Central memory CD8-positive, alpha-beta T cell (primary cell): ENCODE measurements at places on chromosomes 11 and 22.

- peaks cover 66% of the 10 kb centered on the region for H3K27me3 ChIP-seq
- H3K36me3 ChIP-seq, result no peaks in the 10 kb centered on the region
- no peaks in the 10 kb centered on the region for H3K4me1 ChIP-seq
- H3K4me3 ChIP-seq, result no peak overlapping the region
- no peak overlapping the region for H3K27ac ChIP-seq
Observed at GRCh38 chr11:33848717-33849390, 43.0 kb downstream of the LMO2 start.

DNA sequence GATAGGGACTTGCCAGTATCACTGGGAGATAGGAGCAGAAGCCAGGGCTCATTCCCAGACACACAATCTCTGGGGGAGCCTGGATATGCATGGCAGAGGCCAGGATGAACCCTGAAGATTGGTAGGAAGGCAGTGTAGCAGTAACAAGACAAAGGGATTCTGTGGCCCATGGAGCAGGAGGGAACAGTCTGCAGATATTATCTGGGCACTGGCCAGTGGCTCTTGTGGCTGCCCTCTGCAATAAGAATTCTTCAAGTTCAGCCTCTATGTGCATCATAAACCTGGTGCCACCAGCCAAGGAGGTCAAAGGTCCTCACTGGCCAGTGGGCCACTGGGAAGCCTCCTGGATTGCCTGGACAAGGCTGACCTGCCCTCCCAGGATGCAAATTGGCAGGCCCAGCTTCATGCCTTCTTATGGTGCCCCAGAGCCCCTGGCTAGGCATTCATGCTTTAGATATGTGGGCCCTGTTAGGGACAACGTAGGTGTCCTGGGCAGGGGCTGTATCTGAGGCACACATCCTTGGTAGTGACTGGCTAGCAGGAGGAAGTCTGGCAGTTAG is 29.2 kb downstream of the KCNQ1OT1 start:
- DNase-seq, result no peak
- H3K4me3 ChIP-seq, result no peak overlapping the region
- no peaks in the 10 kb centered on the region for H3K4me1 ChIP-seq
- peak overlapping the region; percentile 16 for H3K27ac ChIP-seq

GRCh38 chr11:14578541-14578956 is 58.4 kb upstream of the PSMA1 start:
- H3K4me3 ChIP-seq, result peak overlapping the region; percentile 34
- no peaks in the 10 kb centered on the region for H3K27me3 ChIP-seq
- peak; percentile 81 for DNase-seq
- H3K36me3 ChIP-seq, result peaks cover 13% of the 10 kb centered on the region

- H3K27me3 ChIP-seq, result peaks cover 8% of the 10 kb centered on the region
- H3K36me3 ChIP-seq, result peaks cover 2% of the 10 kb centered on the region
- H3K4me1 ChIP-seq, result no peaks in the 10 kb centered on the region
- H3K4me3 ChIP-seq, result no peak overlapping the region
Observed at GRCh38 chr11:113417428-113417827, 29.8 kb downstream of the ANKK1 start.

- no peak for DNase-seq
- peaks cover 58% of the 10 kb centered on the region for H3K36me3 ChIP-seq
- peak overlapping the region; percentile 96 for H3K27ac ChIP-seq
- peak overlapping the region; percentile 93 for H3K4me3 ChIP-seq
Observed at GRCh38 chr11:8683115-8683807, 669 bp downstream of the RPL27A start.

DNA sequence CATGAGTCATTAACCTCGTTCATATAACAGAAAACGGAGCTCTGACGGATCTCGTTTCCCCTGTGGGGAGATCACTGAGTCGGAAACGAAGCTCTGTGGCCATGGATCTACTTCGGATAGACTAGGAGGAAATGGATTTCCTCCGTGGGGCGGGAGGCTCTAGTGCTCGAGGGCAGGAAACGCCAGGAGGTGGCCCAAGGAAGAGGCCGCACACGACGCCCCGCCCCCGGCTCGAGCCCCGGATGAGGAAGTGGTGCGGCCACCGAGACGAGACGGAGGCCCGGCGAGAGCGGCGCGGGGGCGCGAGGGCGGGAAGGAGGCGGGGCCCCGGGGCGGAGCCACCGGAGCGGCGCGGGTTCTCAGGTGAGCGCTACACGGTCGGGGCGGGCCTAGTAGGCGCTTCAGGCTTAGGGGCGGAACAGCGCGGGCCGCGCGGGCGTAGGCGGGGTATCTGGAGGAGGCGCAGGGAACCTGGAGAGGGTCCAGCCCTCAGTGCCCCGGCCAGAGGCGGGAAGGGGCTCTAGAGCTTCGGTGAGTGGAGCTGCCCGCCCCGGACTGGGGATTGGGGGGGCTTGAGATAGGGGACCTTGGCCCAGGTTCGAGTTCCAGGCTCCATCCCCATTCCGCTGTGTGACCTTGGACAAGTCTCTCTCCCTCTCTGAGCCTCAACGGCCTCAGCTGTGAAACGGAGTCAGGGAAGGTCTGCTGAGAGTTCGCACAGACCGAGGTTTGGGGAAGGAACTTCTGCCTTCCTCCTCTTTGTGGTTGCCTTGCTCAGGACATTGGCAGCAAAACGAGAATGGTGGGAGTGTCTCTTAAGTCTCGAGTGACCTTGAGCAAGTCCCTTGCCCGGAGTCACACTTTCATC is at the start of gene DEPDC5:
Gene DEPDC5, plus strand, starts transcription at position 386 of the 868 bp plus-strand sequence. CDS start 903 bp downstream, outside the sequence.
- peaks cover 30% of the 10 kb centered on the region for H3K36me3 ChIP-seq
- peak within 1 kb of the TSS; percentile 84 for H3K27ac ChIP-seq
- DNase-seq, result peak; percentile 95
- peaks cover 35% of the 10 kb centered on the region for H3K4me1 ChIP-seq
- H3K27me3 ChIP-seq, result no peaks in the 10 kb centered on the region
- H3K4me3 ChIP-seq, result peak within 1 kb of the TSS; percentile 83

DNA sequence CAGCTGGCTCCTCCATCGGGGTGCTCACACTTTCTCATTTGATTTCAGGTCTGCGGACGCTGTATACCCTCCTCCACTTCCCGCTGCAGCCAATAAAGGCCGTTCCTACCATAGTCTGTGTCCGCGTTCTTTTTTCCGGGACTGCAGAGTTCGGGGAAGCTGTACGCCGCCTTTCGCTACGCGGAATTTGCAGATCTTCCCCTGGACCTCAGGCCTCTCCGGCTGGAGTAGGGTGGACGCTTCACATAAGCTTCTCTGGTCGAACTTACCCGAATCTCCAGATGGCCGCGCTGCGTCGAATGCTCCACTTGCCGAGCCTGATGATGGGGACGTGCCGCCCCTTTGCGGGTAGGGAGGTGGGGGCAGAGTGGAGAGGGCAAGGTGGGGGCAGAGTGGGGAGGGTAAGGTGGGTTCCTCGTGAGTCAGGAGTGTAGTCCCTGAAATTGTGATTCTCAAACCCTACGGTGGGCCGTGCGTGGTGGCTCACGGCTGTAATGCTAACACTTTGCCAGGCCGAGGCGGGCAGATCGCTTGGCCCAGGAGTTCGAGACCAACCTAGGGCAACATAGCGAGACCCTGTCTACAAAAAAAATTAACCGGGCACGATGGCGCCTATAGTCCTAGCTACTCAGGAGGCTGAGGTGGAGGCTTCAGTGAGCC is 617 bp downstream of the CSKMT start:
- H3K36me3 ChIP-seq, result peaks cover 27% of the 10 kb centered on the region
- peak; percentile 39 for DNase-seq
- H3K27me3 ChIP-seq, result no peaks in the 10 kb centered on the region
- peaks cover 33% of the 10 kb centered on the region for H3K4me1 ChIP-seq
- H3K27ac ChIP-seq, result peak overlapping the region; percentile 95
- H3K4me3 ChIP-seq, result peak overlapping the region; percentile 94

DNA sequence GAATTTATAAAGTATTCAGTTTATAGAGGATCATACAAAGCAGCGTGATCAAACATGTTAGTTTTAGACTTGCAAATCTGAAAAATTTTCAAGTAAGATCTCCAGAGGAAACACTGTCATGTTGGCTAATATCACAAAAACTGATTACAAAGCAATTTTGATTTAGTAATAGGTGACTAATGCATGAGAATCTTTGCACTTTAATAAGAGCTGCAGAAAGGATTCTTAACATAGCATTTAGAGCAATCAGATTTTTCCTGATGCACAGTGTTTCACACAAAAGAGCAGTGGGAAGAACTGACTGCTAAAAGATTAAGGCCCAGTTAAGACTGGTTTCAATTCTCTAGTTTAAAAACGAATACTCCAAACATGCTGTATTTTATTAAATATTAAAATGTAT is 321.2 kb downstream of the GUCY1A2 start:
- H3K27me3 ChIP-seq, result no peaks in the 10 kb centered on the region
- DNase-seq, result no peak
- H3K4me1 ChIP-seq, result no peaks in the 10 kb centered on the region
- no peaks in the 10 kb centered on the region for H3K36me3 ChIP-seq
- H3K27ac ChIP-seq, result no peak overlapping the region

GRCh38 chr11:113160808-113161124 is 153.6 kb upstream of the TTC12 start:
- no peak overlapping the region for H3K4me3 ChIP-seq
- H3K27ac ChIP-seq, result no peak overlapping the region
- DNase-seq, result no peak
- H3K4me1 ChIP-seq, result no peaks in the 10 kb centered on the region
- H3K27me3 ChIP-seq, result no peaks in the 10 kb centered on the region

GRCh38 chr11:66743271-66743968 is 14.4 kb upstream of the SPTBN2 start:
- H3K27ac ChIP-seq, result peak overlapping the region; percentile 67
- H3K4me1 ChIP-seq, result peaks cover 6% of the 10 kb centered on the region
- peak overlapping the region; percentile 94 for H3K4me3 ChIP-seq

- no peaks in the 10 kb centered on the region for H3K27me3 ChIP-seq
- H3K36me3 ChIP-seq, result peaks cover 3% of the 10 kb centered on the region
- no peaks in the 10 kb centered on the region for H3K4me1 ChIP-seq
- H3K4me3 ChIP-seq, result no peak overlapping the region
Observed at GRCh38 chr22:20009018-20009491, 7.6 kb downstream of the ARVCF start.

GRCh38 chr11:68839054-68839865 is 2.5 kb downstream of the CPT1A start:
- peaks cover 62% of the 10 kb centered on the region for H3K4me1 ChIP-seq
- peak overlapping the region; percentile 87 for H3K27ac ChIP-seq
- peak; percentile 92 for DNase-seq
- peaks cover 15% of the 10 kb centered on the region for H3K36me3 ChIP-seq

DNA sequence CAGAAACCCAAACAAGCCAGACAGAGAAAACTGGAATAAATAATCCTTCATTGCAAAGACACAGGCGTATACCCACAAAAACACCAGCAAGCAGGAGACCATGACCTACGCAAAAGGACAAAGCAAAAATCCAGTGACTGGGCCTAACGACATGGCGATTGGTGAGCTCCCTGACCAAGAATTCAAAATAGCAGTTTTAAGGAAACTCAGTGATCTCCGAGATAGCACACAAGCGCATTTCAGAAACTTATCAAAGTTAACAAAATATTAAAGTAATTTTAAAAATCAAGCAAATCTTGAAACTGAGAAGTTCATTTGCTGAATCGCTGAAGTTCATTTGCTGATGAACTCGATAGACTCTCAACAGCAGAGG is 27.6 kb downstream of the DBX1 start:
- H3K27ac ChIP-seq, result no peak overlapping the region
- H3K4me1 ChIP-seq, result peaks cover 17% of the 10 kb centered on the region
- no peak for DNase-seq
- peaks cover 32% of the 10 kb centered on the region for H3K27me3 ChIP-seq
- H3K4me3 ChIP-seq, result peak overlapping the region; percentile 73
- H3K36me3 ChIP-seq, result no peaks in the 10 kb centered on the region

GRCh38 chr11:72574548-72575460 is 99.4 kb downstream of the PDE2A start:
- H3K4me1 ChIP-seq, result peaks cover 34% of the 10 kb centered on the region
- peak overlapping the region; percentile 38 for H3K27ac ChIP-seq
- H3K27me3 ChIP-seq, result peaks cover 18% of the 10 kb centered on the region
- peaks cover 2% of the 10 kb centered on the region for H3K36me3 ChIP-seq

GRCh38 chr11:110029714-110030113 is 63.5 kb upstream of the ZC3H12C start:
- peaks cover 1% of the 10 kb centered on the region for H3K36me3 ChIP-seq
- no peak for DNase-seq
- H3K27ac ChIP-seq, result no peak overlapping the region
- H3K4me1 ChIP-seq, result no peaks in the 10 kb centered on the region

DNA sequence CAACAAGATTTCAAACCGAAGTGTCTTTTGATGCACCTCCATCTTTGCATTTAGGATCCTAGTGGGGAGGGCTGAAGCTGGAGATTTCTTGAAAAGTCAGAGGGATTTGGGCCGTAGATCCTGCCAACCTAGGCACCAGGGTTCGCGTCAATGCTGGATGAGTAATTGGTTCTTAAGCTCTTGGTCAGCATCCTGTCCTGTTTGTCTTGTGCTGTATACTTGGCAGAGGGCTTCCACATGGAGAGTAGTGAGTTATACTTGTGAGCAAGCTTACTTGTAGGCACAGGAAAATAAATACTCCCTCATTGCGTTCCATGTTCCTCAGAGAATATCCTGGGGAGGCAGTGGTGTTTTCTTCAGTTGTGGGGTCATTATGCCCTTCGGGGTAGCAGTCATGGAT is 12.6 kb downstream of the INSC start:
- no peak overlapping the region for H3K27ac ChIP-seq
- H3K4me3 ChIP-seq, result no peak overlapping the region
- H3K4me1 ChIP-seq, result no peaks in the 10 kb centered on the region
- DNase-seq, result no peak
- no peaks in the 10 kb centered on the region for H3K36me3 ChIP-seq

GRCh38 chr11:102155676-102156075 is 45.4 kb downstream of the YAP1 start:
- no peaks in the 10 kb centered on the region for H3K4me1 ChIP-seq
- no peaks in the 10 kb centered on the region for H3K36me3 ChIP-seq
- no peak overlapping the region for H3K4me3 ChIP-seq
- H3K27me3 ChIP-seq, result peaks cover 24% of the 10 kb centered on the region
- H3K27ac ChIP-seq, result no peak overlapping the region
- DNase-seq, result no peak

DNA sequence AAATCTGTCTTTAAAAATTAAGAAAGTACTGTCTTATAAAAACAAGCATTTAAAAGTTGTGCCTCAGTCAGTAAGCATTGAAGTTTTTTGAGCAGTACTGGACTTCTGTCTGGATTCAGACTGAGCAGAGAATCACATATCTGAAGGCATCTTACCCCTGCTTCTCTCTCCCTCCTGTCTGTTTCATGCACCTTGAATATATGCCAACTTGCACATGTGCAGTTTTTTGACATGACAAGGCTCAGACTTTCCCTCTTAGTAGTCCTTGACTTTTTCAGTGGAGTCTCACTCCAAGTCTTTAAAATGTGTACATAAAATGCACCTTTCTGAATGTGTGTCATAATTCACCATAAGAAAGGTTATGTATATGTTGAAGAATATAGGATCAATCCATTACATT is 19.8 kb downstream of the SPECC1L start:
- H3K27me3 ChIP-seq, result no peaks in the 10 kb centered on the region
- no peak overlapping the region for H3K27ac ChIP-seq
- DNase-seq, result no peak
- peaks cover 36% of the 10 kb centered on the region for H3K4me1 ChIP-seq
- H3K36me3 ChIP-seq, result peaks cover 1% of the 10 kb centered on the region
- no peak overlapping the region for H3K4me3 ChIP-seq

DNA sequence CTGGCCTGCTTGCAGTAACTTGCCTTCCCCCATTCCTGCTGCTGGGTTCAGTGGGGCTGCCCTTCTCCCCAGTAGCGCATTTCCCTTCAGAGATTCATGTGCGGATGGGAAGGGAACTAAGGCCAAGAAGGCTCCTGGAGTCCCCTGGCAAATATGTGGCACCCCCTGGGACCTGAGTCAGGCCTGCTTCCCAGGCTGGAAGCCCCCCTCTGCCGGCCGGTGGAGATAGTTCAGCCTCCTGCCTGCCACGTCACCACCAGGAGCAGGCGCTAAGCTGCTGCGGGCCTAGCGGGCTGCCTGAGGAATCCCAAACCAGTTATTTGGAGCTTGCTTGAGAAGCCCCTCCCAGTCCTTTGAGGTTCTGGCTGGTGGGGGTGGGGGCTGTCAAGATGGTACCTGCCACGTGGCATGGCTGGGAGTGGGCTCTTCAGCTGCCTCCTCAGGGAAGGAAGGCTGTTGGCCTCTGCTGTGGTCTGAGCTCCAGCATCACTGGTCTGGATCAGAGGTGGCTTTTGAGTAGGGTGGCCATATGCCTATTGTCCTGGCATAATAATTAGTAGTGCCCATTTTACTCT is 2.0 kb downstream of the SERPINH1 start:
- peaks cover 47% of the 10 kb centered on the region for H3K4me1 ChIP-seq
